Hematopoietic multipotent progenitor cell treated with erythropoietin and hydrocortisone succinate and interleukin-3 and kit ligand, for 4 days (in vitro differentiated cells): ENCODE measurements at places on chromosomes 1 and 21.

- peak; percentile 66 for DNase-seq
These were observed 2.7 kb downstream of the RHBG start for GRCh38 chr1:156371553-156372264.

- no peak for DNase-seq
These were observed 121.7 kb upstream of the FOXD3 start for GRCh38 chr1:63200676-63201075.

DNA sequence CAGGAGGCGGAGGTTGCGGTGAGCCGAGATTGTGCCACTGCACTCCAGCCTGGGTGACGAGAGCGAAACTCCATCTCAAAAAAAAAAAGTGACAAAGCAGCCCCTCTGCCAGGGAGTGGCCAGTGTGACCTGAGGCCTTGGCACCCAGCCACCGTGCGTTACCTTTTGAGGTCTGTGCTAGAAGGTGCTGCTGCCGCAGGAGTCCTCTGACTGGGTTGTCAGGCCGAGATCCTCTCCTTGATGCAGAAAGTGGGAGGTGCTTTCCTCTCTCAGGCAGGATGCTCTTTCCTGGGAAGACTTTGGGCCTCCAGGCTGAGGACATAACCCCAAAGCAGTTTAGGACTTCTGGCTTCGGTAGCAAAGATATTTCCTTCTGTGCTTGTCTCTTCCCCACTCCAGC is 280.5 kb upstream of the VAMP3 start:
- DNase-seq, result no peak

DNA sequence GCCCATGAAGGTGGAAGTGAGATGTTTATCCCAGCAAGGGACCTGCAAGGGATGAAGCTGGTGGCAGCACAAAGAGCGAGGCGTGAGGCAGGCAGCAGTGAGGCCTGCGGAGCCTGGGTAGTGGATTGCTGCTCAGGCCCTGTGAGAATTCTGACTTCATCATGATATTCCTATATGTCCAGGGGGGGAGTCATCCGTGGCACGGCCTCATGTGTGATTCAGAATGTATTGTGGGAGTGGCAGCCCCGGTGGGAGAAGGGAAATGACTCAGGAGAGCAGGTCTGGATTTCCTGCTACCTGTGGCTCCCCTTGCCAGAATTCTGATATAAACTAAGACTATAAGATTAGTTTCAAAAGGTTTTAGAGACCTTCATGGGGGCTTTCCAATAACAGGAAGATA is 240.9 kb downstream of the CAMTA1 start:
- DNase-seq, result no peak

- no peak for DNase-seq
These were observed 35.6 kb downstream of the SHCBP1L start for GRCh38 chr1:182917378-182917777.
